ENCODE measurements at places on chromosomes 1 and 21. TPM values are rescaled to one million over a fixed set of nuclear protein-coding genes. Genes with fewer than 3 reads are reported as not detected.

GRCh38 chr1:180310095-180310494 lies 80.0 kb downstream of the LHX4 start:
- no peak for DNase-seq

The MED8 gene
- total RNA-seq, result 36.7 TPM

The PTGER3 gene
- total RNA-seq, result 96.0 TPM

GRCh38 chr1:40477678-40478053 lies 576 bp downstream of the ZFP69 start:
- peak; percentile 33 for DNase-seq

The CSF3R gene
- total RNA-seq, result not detected

DNA sequence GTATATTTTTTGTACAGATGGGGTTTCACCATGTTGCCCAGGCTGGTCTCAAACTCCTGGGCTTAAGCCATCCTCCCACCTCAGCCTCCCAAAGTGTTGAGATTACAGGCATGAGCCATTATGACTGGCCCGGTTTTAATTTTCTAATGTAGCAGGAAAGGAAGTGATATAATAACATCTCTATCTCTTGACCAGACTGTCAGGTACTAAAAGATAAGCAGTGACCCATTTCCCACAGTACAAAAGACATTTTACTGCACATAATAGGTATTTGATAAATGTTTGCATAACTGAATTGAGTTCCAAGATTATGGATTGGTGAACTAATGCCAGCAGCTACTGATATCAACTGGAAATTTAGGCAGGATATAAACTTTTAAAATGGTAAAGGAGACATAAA lies 4.0 kb downstream of the NVL start:
- no peak for DNase-seq

- peak; percentile 89 for DNase-seq
These were observed 85.6 kb downstream of the EPS15 start for GRCh38 chr1:51433269-51433971.

DNA sequence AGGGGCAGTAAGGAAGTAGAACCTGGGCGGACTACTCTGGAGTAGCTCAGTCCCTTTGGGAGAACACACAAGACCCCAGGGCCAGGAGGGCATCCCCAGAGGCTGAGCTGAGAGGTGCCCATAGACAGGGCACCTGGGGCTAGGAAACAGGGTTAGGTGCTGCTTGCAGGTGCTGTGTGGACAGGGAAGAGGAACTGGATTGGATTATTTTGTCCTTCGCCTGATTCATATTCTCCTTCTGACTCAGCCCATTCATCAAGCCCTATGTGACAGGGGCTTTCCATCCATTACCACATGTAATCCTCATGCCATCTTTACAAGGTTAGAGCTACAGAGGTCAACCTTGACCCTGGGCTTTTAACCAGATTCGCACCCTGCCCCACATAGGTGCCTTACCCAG lies 183.9 kb downstream of the C1orf94 start:
- DNase-seq, result no peak

The CEP85 gene
- 51.3 TPM for total RNA-seq

The ARHGEF19 gene
- 5.8 TPM for total RNA-seq

DNA sequence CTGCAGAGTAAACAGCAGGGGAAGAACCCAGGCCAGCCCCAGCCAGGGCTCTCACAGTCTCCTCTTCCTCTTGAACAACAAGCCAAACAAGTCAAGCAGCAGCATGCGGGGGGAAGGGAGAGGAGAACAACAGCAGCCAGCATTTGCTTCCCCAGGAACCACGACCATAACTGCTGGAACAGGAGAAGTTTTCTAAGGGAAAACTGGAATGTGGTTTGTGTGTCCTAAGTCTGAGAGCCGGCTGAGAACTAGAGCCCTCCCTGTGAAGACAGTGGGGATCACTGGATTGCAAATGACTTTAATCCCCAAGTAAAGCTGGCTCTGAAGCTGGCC lies 48.2 kb downstream of the COQ8A start:
- no peak for DNase-seq

The ITGB2 gene
- 7.4 TPM for total RNA-seq

DNA sequence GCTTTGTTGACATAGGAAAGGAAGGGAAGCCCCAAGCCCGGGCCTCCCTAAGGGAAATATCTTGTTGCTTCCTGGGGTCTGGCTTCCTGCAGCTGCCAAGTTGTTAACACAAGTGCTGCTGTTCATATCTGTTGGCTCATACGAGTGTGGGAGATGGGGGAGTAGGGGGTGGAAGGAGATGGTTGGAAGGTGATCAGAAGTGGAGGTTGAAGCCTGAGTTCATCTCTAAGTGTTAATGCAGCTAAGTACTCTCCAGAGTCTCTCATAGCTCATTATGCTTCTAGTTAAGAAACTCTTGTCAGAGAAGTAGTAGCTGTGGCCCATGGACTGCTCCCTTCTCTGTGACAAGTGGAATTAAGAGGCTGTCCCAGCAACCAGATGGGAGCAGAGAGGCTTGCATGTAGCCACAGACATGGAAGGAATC lies 319.2 kb upstream of the SPAG17 start:
- peak; percentile 43 for DNase-seq

The CHIA gene
- not detected for total RNA-seq

The VWA5B1 gene
- total RNA-seq, result not detected

GRCh38 chr1:189804352-189804751 lies 673.3 kb downstream of the BRINP3 start:
- DNase-seq, result no peak

- no peak for DNase-seq
These were observed 154.8 kb downstream of the SLC45A1 start for GRCh38 chr1:8472668-8473067.

DNA sequence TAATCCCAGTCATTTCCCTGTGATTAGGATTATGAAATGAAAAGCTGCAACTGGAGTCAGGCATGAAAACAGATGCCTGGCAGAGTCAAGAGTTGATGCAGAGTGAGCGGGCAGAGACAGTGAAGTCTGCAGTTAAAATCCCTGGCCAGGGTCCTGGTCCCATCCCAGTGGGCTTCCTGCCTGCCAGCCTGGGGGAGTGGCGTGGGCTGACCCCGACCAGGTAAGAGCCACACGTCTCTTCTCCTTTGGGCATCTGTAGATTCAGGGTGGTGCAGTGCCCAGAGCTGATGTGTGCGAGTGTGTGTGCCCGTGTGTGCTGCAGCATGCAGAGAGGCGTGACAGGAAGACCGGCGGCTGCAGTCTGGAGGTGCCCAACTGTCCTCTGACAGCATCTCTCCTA lies 6.2 kb upstream of the KIAA1614 start:
- no peak for DNase-seq

DNA sequence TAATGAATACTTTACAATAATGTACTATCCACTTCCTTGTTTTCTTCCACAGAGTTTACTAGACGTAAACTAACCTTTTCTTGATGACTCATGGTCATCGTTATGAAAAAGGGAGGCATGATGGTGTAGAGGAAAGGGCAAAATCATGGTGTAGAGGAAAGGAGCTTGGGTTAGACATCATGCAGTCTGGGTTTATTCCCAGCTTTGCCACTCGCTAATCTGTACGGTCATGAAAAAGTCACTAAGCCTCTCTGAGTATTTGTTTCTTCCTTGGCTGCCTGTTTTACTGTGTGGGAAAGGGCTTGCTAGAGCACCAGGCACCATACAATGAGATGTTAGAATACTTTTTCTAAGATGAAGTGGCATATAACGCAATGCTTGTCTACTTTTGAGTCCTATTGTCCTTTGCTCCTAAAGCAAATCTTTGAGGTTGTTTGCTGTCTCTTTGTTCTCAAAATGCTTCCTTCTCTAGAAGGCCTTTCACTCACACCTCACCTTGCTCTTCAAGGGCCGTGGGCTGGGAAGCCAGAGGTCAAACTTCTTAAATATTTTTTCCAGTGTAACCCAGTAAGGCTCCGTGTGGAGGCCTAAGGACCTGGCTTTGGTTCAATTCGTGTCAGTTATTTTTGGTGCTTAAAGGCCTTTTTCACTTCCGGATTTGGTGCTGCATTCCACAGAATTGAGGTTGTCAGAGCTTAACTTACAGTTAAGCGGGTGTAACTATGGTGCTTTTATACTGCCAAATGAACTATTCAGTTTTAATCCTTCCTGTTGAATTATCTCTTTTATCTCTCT lies 9.9 kb upstream of the ETV3 start:
- DNase-seq, result peak; percentile 94

The ORC1 gene
- 50.4 TPM for total RNA-seq

- no peak for DNase-seq
These were observed 26.4 kb downstream of the AGO4 start for GRCh38 chr1:35834218-35834617.

DNA sequence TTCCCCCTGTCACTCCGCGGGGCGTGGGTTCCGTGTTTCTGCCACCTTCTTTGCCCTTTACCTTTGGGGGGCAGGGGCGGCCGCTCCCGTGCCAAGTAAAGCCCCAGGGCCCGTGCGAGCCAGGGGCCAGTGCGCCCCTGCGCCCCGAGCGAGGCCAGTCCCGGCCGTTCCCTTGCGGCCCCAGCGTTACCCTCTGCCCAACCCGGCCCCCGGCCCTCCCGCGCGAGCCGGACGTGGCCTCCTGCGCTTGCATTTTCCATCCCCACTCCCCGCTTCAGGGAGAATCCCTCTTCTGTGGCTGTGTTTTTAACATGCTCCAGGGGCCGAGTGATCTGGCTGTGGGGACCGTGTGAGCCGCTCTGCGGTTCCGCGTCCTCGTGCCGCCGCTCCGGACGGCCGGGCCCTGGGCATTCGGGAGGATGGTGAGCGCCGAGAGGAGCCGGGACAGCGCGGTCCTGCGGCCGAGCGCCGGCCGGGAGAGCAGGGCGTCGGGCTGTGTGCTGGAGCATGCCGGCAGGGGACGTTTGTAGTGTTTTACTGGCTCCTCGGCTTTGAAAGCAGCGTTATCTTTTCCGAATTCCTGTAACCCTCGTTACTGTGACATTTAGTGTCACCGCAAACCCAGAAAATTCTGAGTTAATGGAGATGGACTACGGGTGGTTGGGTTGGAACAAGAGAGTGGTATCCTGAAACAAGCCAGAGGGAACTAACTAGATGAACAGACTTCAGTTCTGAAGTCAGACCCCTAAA lies 1.0 kb downstream of the GALNT2 start:
- DNase-seq, result peak; percentile 38

The CYP2J2 gene
- 1.8 TPM for total RNA-seq

GRCh38 chr1:167747988-167748387 lies 26.2 kb downstream of the MPZL1 start:
- no peak for DNase-seq

The UBASH3A gene
- total RNA-seq, result not detected

DNA sequence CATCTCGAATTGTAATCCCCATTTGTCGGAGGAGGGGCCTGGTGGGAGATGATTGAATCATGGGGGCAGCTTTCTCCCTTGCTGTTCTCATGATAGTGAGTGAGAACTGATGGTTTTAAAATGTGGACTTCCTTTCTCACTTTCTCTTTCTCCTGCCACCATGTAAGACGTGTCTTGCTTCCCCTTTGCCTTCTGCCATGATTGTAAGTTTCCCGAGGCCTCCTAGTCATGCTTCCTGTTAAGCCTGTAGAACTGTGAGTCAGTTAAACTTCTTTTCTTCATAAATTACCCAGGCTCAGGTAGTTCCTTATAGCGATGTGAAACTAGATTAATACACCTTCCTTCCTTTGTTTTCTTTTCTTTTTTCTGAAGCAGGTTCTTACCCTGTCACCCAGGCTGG lies 13.9 kb downstream of the DNAJC6 start:
- peak; percentile 3 for DNase-seq

The BLZF1 gene
- 20.3 TPM for total RNA-seq

DNA sequence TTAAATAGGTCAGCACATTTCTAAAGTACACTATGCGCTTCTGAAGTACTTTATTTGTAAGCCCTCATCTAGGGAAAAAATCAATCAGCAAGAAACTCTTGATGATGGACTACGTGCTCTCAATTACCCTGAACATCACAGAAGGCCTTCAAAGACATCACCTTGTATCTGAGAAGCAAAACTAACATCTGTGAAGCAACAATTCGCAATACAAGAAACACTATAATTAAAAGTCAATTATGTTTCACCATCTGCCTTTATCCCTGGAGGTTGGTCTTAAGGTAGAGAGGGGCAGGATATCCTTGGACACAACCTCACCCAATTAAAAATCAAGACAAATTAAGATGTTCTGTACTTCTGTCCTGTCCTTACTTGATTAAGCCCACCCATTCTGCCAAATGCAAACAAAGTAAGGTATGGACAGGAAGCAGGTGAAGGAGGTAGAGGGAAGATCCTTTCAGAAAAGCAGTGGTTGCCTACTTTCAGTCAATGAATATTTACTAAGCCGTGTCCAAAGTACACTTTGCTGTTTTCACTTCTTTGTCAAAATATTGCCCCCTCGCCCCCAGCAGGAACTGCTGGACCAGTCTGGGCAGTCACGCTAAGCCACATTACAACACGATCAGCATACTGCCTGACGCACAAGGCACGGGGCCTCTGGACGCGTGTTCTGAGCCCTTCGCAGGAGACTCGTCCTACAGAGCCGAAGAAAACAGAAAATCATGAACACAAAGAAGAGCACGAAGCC lies 887 bp downstream of the SLC19A2 start:
- DNase-seq, result peak; percentile 63

The LIX1L gene
- total RNA-seq, result 39.6 TPM

The ADAMTS4 gene
- 28.6 TPM for total RNA-seq

- DNase-seq, result no peak
These were observed 55.9 kb downstream of the RRAGC start for GRCh38 chr1:38803647-38804046.

The RHD gene
- total RNA-seq, result not detected

- no peak for DNase-seq
These were observed 390.5 kb downstream of the ST6GALNAC3 start for GRCh38 chr1:76465030-76465429.

The BTG2 gene
- 9.3 TPM for total RNA-seq

DNA sequence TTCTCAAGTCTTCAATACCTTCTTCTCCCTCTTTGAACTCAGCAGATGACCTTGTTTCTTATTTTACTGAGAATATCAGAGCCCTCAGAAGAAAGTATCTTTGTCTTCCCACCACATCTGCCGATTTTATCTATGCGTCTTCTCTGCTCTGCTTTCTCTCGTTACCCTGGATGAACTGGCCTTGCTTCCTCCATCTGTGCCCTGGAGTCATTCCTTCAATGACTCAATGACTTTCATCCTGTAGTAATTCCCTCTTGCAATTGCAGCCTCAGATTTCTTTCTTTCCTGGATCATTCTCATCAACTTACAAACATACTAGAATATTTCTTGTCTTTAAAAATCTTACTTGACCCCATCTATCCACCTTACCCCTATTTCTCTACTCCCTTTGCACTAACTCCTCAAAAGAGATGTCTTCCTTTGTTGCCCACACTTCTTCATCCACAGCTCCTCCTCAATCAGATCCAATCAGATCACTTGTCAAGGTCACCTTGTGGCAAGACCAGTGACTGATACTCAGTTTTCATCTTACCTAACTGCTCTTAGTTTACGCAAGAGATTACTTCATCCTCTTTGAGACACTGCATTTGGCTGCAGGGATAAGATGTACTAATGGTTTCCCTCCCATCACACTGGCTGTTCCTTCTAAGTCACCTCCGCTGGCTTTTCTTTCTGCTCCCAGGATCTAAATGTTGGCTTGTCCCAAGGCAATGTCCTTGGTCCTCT lies 8.2 kb upstream of the TGFBR3 start:
- no peak for DNase-seq

GRCh38 chr1:172453153-172453545 lies 9.3 kb upstream of the PIGC start:
- DNase-seq, result no peak

DNA sequence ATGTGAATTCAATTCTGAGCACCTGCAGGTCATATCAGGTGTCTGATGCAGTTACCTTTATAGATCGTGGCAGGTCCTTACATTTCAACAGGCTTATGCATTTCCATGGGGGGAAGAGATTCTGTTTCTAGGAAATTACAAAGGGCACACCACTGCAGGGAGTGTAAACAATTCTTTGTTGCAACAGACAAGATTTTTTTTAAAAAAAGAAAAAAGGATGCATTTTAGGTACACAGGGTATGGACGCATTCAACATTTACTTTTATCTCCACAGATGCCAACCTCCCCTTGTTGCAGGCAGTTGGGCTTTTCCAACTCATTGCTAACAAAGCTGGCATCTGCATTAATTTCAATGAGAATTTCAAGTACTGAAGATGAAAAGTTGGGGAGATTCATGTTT lies 13.5 kb upstream of the TEKT2 start:
- DNase-seq, result no peak

Data from A673 (cell line).